ENCODE measurements at places on chromosomes 5 and 9.

- DNase-seq = no peak
These were observed 251.7 kb upstream of the TYRP1 start for GRCh38 chr9:12441506-12441905.

GRCh38 chr5:95817430-95817829 lies 5.1 kb downstream of the GLRX start:
- no peak for DNase-seq

GRCh38 chr9:83023151-83023550 lies 39.8 kb downstream of the RASEF start:
- no peak for DNase-seq

DNA sequence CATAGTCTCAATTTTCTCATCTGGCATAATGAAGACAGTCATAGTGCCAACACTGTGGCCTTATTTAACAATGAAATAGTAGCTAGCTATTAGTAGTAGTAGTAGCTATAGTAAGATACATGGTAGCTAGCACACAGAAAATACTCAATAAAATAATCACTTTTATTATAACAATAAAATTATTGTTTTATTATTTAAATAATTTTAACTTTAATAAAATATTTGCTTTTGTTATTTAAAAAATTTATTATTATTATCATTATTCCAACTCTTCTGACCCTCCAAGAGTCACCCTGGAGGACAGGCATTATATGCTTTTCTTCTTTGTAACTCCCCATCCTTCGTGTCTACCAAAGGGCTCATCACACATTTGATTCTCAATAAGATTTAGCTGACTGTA lies 252.1 kb downstream of the TRIM32 start:
- no peak for DNase-seq

GRCh38 chr5:111865356-111865755 lies 108.4 kb upstream of the NREP start:
- DNase-seq = no peak

- no peak for DNase-seq
These were observed 186.7 kb upstream of the RASA1 start for GRCh38 chr5:87081016-87081415.
